Thoracic aorta (tissue), 2 donors: ENCODE measurements at places on chromosomes 3 and 15.
A peak's percentile ranks its signal among the peaks of the same experiment; 100 is the strongest.

- no peak for DNase-seq
Measured at GRCh38 chr3:13553686-13554085, 4.8 kb downstream of the FBLN2 start.

- DNase-seq, result no peak
Measured at GRCh38 chr15:41017066-41017735, 63.9 kb downstream of the CHAC1 start.

- DNase-seq, result no peak
Measured at GRCh38 chr3:126316501-126316939, 40.7 kb downstream of the KLF15 start.

DNA sequence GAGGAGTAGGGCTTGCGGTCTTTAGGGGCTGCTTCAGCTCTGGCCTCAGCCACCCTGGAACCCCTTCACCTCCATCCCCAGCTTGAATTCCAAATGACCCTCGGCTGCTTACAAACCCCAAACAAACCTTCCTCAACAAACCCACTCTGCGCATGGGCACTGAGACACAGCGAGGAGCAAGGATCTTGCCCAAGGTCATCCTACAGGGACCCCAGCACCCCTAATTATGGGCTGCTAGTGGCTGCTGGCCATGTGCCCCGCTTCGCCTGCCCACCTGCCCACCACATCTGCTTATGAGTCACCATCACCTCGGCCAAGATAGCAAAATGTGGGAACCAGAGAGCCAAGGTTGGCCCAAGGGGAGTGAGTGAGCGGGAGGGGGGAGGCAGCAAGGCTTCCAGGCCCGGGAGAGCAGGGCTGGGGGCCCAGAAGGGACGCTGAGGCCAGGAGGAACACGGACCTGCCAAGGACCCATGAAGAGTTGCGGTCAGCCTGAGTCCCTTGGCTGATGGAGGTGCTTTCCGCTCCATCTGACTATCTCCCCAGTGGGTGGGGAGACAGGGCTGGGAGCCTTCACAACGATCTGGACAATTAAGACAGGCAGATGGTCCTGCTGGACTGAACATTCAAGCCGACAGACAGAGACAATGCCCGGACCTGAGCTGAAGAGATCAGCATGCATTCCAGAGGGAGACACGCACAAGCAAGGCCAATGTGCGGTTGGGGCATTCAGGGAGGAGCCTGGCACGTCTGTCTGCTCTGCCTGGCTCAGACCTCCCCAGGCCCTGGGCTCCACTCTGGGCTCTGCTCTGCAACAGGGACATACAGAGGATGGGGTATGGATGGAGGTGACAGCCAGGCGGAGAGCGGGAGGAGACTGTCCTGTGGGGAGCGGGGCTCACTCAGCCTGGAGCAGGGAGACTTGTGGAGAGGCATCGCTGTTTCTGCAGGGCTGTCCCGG lies 10.8 kb upstream of the GRIP2 start:
- no peak for DNase-seq

GRCh38 chr3:10594915-10595314 lies 89.5 kb upstream of the ATP2B2 start:
- no peak for DNase-seq

- no peak for DNase-seq
Measured at GRCh38 chr3:196327405-196327804, 9.4 kb upstream of the DYNLT2B start.

GRCh38 chr3:122660297-122660974 lies 20.2 kb upstream of the PARP14 start:
- no peak for DNase-seq

GRCh38 chr15:48766196-48766595 lies 44.7 kb downstream of the CEP152 start:
- no peak for DNase-seq

DNA sequence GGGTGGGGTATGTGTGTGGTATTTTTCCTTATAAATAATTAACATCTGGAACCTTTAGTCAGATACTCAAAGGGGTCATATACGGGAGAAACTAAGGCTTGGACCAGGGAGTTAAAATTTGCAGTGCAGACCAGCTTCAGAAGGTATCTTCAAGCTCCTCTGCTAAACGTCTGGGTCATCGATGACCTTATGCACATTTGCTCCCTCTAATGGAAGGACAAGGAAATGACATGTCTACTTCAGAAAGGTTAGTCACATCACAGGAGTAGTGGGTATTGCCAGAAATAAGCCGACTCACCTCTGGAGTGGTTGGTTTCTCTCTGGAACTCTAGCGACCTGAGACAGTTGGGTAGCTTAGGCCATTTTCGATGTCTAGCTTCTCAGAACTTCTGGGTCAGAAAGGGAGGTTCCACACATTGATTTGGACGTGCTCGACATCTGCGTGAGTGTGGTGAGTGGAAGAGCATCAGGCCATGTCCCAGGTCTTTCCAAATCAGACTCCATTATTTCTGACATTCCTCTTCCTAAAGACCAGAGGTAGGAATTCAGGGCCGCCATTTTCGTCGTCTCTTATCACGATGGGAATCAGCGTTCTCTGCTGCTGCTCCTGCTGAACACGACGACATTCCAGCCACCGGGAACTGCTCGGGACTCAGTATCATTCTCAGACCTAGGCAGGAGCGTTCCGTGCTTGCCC lies 31.8 kb upstream of the RASA2 start:
- no peak for DNase-seq

DNA sequence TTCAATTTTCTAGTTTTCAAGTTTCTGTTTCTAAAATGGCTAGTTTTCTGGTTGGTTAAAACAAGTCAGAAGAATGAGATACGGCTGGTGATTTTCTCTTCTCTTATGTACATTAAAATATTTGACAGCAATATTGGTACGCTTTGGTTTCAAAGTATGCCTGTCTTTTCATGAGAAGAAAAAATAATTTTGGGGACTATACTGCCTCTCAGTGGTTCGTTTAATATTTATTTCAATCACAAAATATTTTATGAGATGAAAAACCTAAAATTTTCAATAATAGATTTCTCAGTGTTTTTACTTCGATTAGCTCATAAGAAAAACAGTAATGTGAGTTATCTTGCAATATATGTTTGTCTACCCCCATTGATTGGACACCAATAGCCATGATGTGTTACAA lies 72.8 kb upstream of the AADACL2 start:
- DNase-seq, result no peak

- DNase-seq, result no peak
Measured at GRCh38 chr3:156142702-156143101, 22.3 kb downstream of the KCNAB1 start.

DNA sequence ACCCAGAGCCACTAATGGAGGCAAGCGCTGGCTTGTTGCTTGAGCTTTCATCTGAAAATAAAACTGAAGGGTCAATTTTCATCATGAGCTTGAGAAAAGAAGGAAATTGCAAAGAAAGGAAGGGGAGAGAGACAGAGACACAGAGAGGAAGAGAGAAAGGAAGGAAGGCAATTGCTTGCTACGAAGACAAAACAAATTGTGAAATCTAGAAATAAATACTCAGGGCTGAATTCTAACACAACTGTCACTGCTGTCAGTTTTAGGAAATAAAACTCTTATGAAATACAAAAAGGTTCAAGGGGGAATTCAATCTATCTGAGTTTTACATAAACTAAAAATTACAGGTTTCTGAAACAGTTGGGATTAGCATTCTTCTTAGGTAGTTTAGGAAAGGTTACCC lies 36.7 kb downstream of the FOXP1 start:
- no peak for DNase-seq

- no peak for DNase-seq
Measured at GRCh38 chr3:52781741-52782140, 4.3 kb downstream of the ITIH1 start.

GRCh38 chr3:102688556-102688930 lies 253.7 kb downstream of the ZPLD1 start:
- DNase-seq, result no peak

GRCh38 chr3:154776549-154777225 lies 303.4 kb upstream of the MME start:
- DNase-seq, result no peak

DNA sequence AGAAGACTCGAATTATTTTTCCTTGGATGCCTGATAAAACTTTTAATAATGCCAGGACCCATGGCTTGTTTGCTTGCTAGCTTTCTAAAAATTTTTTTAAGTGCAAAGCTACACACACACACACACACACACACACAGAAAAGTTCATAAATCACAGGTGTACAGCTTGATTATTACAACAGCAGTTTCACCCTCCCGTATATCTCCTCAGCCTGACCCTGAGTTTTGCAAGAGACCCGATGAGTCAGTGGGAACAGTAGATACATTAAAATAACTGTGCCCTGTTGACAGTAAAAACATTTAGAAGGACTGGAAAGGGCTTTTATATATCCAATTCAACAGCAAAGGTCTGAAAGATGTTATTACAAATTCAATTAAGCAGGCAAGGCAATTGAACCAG lies 46.7 kb downstream of the EMC4 start:
- DNase-seq, result peak; percentile 20

GRCh38 chr3:8996681-8997121 lies 33.4 kb upstream of the RAD18 start:
- no peak for DNase-seq

DNA sequence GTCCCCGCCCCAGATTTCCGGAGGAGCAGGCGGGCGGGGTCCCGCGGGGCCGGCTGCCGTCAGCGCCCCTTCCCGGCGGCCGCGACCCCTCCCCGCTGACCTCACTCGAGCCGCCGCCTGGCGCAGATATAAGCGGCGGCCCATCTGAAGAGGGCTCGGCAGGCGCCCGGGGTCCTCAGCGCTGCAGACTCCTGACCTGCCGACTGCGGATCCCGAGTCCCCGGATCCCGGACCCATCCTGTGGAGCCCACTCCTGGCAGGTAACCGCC lies at the start of gene TRH:
TRH (plus strand) TSS at position 157 of the 269 bp plus-strand sequence. CDS start 1,097 bp downstream, outside the sequence.
- DNase-seq, result no peak

DNA sequence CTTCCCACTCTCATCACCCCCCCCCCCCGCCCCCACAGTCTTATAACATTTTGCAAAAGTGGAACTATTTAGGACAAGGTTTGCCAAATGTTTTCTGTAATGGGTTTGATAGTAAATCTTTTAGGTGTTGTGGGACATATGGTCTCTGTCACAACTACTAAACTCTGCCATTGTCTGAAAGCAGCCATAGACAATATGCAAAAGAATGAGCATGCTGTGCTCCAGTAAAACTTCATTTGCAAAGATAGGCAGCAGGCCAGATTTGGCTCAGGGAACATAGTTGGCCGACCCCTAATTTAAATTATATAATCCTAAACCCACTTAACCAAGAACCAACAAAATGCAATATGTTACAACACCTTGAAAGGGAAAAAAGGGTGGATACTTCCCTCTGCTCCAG lies 46.4 kb downstream of the TIPARP start:
- no peak for DNase-seq

DNA sequence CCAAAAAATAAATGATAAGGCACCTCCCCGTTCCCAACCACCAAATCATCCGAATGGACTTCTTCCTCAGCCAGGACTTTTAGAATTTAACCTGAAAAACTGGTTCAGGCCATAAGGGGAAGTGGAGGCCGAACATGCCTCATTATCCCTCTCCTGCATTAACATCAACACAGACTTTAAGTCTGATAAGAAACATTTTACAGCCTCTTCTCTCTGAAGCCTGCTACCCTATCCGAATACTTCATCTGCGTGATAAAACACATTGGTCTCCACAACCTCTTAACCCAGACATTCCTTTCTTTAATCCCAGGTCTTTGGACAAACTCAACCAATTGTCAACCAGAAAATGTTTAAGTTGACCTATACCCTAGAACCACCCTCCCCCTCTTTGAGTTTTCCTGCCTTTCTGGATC lies 850 bp upstream of the SLC41A3 start:
- no peak for DNase-seq
